ENCODE measurements at places on chromosomes 11 and 22. TPM values are rescaled to one million over a fixed set of nuclear protein-coding genes. Genes with fewer than 3 reads are reported as not detected.

CCND1 gene
- 90.3 TPM for total RNA-seq

CASP5 gene
- not detected for total RNA-seq

CHST1 gene
- 1.3 TPM for total RNA-seq

FBLN1 gene
- total RNA-seq, result 97.0 TPM

APOBEC3C gene
- total RNA-seq, result 6.7 TPM

KCNE3 gene
- 7.6 TPM for total RNA-seq

SERHL2 gene
- not detected for total RNA-seq

CCDC116 gene
- total RNA-seq, result 0.52 TPM

DDTL gene
- total RNA-seq, result not detected

GAS2L1 gene
- total RNA-seq, result 15.8 TPM

OR8H3 gene
- total RNA-seq, result not detected

BARX2 gene
- 1.8 TPM for total RNA-seq

GRCh38 chr22:49107961-49108530 is 719.6 kb downstream of the BRD1 start:
- DNase-seq, result no peak

DNA sequence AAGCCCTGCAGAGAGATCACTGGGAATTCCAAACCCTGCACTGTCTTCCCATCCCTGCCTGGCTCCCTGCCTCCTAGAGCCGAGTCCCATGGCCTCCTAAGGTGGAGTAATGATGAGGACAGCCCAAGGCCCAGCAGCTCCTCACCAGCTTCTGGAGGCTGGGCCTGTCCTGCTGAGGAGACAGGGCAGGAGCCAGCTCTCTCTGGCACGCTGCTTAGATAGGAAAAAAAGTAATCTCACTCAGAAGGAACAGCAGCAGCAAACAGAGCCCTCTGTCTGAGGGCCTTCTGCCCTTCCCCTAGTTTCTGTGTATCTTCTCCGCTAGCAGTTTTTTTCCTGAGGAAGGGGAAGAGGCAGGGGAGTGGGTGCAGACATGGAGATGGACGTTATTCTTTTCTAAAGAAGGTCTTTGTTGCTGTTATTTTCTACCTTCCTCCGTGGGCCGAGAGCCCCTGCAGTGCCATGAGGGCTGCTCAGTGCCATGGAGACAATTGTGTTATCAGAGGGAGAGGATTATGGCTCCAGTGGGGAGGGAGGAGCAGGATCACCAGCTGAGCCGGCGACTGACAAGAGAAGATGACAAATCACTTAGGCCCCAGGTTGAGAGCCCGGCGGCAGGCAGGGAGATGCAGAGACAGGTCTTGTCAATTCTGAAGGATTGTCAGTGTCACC is 315.3 kb downstream of the BUD13 start:
- DNase-seq, result no peak

DNA sequence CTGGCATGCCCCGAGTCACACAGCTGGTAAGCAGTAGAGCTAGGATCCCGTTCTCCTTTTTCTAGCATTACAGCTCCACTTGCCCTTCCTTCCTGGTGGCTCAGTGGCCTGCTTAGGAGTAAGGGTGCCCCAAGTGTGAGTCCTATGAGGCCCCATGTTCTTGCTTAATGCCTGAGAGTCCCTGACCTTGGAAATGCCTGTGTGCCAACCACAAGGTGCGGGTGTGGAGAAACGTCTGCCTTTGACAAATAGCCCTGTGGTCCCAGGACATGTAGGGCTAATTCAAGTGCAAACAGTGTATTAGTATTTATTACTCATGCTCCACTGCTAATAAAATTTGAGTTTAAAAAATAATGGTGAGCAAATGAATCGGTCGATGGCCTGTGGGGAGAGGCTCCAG is 18.4 kb downstream of the GRIK4 start:
- no peak for DNase-seq

DNA sequence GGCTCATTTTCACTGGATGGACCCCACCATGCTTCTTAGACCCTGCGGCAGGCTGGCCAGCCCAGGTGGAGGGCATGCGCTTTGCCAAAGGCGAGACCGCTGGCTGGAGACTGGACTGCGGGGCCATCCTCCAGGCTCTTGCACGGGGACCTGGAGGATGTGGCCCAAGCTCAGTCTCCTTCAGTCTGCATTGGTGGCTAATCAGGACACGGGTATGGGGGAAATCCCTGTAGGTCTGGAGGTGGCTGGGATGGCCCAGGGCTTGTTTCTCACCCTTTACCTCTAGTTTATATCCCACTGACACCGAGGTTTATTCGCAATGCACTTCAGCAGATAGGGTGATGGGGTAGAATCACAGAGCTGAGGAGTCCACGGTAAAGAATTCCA is 45.0 kb downstream of the BCR start:
- DNase-seq, result no peak

DNA sequence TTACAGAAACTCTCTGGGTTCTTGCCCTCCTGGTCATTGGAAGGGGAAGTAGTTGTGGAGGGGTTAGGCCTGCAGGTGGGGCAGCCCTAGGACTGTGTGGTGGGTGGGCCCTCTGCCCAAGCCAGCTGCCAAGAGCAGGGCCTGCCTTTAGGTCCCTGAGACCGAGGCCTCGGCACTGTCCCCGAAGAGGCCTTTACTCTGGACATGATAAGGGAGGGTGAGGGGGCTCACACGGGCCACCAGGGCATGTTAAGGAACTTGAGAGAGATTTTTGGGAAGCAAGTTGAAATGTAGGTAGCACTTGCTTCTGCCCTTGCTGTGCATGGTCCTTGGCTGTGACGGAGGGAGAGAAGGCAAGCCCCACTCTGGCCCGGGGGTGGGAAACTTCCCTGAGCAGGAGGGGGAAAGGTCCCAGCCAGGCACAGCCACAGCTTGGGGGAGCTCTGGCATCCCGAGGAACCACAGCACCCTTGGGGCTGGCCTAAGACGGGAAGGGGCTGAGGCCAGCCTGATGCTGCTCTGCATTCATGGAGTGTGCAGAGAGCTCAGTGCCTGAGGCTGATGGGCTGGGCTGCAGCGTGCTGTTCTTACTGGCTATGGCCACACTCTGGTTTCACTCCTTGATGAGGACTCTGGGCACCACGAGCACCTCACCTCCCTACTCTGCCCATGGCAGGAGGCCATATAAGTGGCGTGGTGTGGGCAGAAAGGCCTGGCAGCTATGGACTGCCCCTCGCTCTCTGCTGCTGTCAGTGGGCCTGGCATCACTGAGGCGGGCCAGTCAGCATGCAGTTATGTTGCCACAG is 7.8 kb upstream of the RANBP1 start:
- DNase-seq, result no peak

DNA sequence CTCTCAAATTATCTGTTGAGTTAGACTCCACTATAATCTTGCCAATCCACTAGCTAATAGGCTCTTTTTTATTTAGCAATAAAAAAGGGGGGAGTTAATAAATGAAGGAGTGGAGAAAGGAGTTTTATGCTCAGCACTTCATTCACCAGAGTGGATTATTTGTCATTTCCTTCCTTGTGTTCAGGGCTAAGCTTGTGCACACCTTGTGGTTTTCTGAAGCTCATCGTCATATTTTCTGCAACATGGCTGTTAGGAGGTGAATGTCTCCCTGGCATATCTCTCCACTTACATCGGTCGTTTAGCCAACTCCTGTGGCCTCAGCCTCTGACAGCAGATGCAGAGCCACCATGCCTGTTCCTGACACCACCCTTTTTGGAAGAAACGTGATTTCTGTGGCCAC is 83.9 kb upstream of the MTNR1B start:
- no peak for DNase-seq

DNA sequence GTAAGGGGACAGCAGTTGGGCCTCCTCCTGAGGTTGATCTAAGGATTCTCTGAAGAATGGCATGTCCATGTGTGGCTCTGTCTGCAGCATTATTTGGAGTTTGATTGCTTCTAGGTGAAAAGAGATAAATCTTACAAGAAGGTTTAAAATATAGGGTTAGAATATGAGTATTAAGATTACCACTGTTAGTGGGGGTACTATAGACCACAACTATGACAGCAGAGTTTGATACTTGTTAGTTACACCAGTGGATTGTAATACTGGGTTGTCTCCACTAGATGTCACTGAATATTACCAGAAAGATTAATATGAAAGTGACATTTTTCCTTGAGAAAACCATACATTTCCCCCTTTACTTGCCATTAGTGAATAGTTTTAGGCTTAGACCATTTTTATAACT is 47.9 kb downstream of the ZNF280B start:
- no peak for DNase-seq

GRCh38 chr22:39242595-39243438 is 2.0 kb downstream of the PDGFB start:
- DNase-seq, result peak; percentile 79

GRCh38 chr11:1293619-1294015 is 15.8 kb downstream of the TOLLIP start:
- DNase-seq, result peak; percentile 68

DNA sequence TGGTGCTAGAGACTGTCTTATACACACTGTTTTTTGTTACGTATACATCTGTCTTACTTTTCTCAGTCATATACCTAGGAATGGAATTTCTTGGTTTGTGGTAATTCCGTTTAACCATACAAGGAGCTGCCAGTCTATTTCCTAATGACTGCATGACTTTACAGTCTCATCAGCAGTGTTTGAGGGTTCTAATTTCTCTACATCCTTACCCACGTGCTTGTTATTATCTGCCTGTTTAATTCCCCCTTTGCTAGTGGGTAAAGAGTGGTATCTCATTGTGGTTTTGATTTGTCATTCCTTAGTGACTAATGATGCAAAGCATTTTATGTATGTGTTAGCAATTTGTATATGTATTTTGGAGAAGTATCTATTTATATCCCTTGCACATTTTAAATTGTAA is 1008.0 kb downstream of the FAM181B start:
- DNase-seq, result no peak

GRCh38 chr11:126332221-126332711 is 23.2 kb upstream of the ST3GAL4 start:
- peak; percentile 29 for DNase-seq

- no peak for DNase-seq
Observed at GRCh38 chr22:26131589-26132154, 37.6 kb upstream of the SEZ6L start.

GRCh38 chr11:64181506-64182411 is 4.2 kb upstream of the STIP1 start:
- peak; percentile 96 for DNase-seq

- DNase-seq, result no peak
Observed at GRCh38 chr11:121223161-121223560, 69.4 kb upstream of the SC5D start.

DNA sequence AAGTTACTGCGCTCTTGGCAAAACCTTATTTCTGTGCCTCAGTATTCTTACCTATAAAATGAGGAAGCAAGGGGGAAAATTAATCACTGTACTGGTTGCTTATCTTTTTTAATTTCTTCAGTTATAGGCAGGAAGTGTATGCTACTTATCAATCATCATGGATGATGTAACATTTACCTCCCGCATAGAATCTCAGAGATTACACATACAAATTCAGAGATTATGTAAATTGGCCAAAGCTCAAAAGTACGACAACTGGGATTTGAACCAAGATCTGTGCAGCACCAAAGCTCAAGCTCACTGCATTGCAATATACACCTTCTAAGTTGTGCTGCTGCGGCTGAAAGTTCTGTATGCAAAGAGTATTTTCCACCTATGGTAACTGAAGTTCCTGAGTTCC is 83.0 kb downstream of the PDHX start:
- DNase-seq, result no peak

DNA sequence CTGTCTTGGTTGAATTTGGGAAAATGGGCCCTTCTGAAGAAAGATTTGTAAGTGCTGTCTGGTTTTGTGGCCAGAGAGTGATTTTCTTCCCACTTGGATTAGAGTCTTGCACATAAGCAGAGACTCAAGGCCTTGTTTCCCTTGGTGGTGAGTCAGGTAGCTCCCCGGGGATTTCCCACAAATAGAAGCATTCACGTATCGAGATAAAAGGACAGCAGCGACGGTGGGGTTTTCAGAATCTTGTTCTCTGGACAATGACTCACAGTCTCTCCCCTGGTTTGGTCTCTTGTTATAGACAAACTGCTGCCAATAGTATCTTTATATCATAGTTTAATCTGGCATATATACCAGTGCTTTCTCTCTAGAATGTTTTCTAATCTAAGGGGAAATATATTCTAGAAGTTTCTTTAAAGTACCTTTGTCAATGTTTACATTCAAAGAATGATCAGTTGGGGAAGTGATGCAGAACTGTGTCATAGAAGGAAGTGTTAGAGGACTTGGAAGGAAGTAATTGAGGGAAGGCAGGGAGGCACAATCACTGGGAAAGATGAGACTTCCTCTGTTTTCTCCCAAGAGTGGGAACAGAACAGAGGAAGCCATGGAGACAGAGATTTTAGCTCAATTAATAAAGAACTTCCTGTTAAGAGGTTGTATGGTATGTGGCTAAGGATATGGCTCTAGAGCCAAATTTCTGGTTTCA is 18.1 kb downstream of the POLA2 start:
- DNase-seq, result peak; percentile 36

DNA sequence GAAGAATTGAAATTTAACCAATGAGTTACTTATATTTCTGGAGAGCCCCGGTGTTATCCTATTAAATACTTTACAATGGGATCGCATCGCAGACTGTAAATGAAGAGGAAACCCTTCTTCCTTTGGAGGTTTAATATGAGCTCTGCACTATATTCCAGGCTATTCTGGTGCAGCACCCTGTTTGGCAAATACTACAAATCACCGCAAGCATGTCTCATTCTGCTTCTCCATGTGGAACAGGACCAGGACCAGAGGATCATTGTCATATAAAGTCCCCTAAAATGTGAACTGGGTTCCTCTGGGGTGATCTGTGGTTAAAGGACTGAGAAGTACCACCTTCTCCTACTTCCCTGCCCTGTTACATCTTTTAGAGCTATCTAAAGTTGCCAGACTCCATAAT is 703.7 kb downstream of the DLG2 start:
- DNase-seq, result no peak

- no peak for DNase-seq
Observed at GRCh38 chr11:16312233-16312765, 44.0 kb downstream of the SOX6 start.

GRCh38 chr22:24550902-24551435 is 4.0 kb downstream of the GUCD1 start:
- no peak for DNase-seq

DNA sequence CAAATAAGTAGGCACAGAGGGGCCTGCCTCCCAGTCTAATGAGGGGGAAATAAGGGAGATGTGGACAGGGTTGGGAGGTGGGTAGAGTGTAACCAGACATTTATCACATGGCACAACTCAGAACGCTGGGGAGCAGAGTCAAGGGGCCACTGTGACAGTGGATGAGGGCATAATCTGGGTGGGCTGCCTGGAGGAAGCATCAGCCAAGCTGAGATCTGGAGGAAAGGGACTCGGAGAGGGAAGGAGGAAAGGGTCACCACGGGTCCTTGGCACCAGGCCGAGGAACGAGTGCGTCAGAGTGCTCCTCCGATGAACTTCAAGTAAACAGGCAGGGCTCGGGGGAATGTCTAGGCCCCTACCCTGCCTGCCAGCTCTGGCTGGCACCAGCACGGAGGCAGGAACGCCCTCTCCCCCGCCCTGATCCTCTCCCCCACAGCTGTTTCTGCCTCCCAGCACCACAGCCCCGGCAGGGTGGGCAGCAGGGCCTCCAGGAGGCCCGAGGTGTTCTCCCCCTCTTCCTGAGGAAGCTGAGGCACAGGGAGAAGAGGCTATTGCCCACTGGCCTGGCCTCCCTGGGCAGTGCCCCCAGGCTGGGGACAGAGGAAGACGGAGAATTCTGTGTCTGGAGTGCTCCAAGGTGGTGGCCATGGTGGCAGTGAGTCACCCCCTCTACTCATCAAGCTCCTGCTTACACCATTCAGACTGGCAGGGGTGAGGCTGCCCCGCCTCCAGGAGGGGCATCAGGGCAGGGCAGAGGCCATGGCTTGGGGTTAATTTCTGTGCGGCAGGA is 4.2 kb downstream of the ALDH3B1 start:
- peak; percentile 55 for DNase-seq

GRCh38 chr11:122863704-122864326 is 18.7 kb upstream of the JHY start:
- peak; percentile 62 for DNase-seq
